ENCODE measurements at places on chromosomes 5 and 9.

DNA sequence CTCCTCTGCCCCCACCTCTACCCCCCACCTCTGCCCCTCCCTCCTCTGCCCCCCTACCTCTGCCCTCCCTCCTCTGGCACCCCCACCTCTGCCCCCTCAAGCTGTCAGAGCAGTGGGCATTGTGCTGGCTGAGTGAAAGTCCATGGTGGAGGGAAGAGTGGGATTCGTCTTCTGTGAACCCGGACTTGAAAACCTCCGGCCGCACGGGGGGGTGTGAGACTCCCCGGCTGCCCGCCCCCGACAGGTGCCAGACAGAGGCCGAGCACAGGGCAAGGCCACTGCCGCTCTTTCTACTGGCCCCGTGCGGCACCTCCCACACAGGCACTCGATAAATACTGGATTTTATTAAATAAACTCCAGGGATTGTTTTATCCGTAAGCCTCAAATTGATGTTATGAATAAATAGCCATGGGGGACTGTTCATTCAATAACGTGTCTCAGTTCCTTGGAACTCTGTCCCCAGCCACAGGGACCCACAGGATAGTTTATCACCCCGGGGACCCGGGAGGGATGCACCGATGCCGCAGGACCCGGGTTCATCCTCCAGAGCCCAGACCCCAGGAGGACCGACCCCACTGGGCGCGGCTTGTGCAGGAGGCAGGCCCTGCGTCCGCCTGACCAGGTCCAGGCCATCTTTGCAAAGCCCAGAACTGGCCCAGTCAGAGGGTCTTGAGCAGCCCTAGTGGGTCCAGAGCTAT is 2.6 kb upstream of the QRFP start:
- no peak for DNase-seq

- no peak for DNase-seq
Observed at GRCh38 chr5:74765201-74765600, 1.7 kb downstream of the GFM2 start.

DNA sequence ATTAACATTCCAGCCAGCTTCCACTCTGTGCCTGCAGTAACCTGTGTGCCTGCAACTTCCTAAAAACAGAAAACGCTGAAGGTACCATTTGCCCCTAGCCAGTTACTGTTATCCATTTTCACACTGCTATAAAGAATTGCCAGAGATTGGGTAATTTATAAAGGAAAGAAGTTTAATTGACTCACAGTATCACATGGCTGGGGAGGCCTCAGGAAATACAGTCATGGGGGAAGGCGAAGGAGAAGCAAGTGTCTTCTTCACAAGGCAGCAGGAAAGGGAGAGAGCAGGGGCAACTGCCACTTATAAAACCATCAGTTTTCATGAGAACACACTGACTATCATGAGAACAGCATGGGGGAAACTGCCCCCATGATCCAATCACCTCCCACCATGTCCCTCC is 31.2 kb downstream of the PTCD2 start:
- no peak for DNase-seq

DNA sequence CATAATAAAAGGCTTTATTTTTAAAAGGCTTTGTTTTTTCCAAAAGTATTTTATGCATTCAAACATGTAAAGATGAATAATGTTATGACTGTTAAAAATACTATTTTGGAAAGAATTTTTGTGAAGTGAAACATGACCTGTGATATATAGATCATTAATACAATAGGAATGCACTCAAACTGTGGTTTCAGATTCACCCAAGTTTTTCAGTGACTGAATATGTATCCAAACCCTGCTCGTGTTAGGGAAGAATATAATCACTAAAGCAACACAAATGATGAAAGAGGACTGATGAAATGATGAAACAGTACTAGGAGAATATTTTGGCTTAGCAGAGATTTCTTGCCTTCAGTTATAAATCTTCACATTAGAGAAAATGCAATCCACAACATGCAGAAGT is 278.0 kb downstream of the ADAMTS6 start:
- DNase-seq: no peak

GRCh38 chr9:112028242-112029221 is 131.9 kb downstream of the UGCG start:
- DNase-seq: peak; percentile 68

- no peak for DNase-seq
Observed at GRCh38 chr9:31005086-31005665, 1379.3 kb upstream of the ACO1 start.

DNA sequence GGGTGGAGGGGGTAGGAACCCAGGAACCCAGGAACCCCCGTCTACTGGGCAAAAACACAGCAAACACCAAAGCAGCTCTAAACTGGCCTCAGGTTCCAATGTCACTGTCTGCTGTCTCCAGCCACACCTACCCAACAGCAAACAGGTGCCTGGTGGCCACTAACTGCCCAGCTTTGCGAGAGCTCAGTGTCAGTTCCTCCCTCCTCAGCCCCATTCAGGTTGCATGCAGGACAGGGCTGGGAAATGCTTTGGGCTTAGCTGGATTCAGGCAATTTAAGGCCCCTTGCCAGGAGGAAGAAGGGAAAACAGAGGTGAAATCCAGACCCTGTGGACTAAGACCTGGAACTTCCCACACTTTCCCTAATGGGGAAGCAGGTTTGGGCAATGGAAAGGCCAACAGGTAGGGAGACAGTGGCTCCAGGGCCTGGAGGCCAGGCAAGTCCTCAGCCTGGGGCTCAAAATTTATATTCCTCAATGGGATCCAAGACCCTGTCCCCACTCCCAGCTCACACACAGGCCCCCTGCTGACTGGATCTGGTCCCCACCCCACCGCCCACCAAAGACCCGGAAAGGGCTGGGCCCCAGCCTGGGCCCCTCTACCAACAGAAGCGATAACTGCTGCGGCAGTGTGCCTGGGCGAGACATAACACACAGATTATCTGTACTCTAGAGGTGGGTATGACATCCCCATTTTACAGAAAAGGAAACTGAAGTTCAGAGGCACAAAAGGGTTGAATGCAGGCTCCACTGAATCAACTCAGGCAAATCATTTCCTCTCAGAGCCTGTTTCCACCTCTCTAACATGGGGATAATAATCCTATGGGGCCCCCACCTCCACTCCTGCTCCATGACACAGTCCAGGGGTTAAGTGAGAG is 3.5 kb downstream of the EEIG1 start:
- DNase-seq: no peak

DNA sequence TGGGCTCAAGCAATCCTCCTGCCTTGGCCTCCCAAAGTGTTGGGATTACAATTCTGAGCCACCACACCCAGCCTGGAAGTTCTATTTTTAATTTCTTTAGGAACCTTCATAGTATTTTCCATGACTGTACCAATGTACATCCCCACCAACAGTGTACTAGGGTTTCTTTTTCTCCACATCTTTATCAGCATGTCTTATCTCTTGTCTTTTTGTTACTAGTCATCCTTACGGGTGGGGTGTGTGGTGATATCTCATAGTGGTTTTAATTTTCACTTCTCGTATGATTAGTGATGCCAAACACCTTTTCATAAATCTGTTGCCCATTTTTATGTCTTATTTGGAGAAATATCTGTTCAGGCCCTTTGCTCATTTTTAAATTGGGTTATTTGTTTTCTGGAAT is 123.0 kb upstream of the MEF2C start:
- DNase-seq: no peak

All from natural killer cell treated with Interleukin-12 subunit alpha and Interleukin-12 subunit beta and Interleukin-15 and Interleukin-18, amount 100 ng/mL, for 72 hours (primary cell).